ENCODE measurements at places on chromosomes 5 and 9.

DNA sequence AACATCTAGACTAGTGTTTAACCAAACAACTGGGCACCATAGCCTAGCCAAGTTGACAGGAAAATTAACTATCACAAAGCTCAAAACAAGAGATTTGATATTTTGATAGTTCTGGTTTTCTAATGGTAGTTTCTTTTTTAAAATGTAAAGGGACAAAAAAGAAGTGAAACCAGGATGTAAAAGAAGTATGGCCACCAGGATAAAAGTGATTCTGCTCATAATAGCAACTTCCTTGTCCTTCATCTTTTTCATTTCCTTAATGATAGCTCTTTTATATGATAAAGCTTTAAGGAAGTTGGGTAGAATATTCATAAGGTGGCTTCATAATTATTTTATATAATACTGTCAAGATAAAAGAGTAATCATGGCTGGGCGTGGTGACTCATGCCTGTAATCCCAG is 139.1 kb downstream of the BASP1 start:
- DNase-seq = no peak

GRCh38 chr5:149808264-149808982 is 78.3 kb downstream of the PPARGC1B start:
- DNase-seq = no peak

GRCh38 chr5:151092762-151093161 is 11.9 kb upstream of the TNIP1 start:
- peak; percentile 89 for DNase-seq

DNA sequence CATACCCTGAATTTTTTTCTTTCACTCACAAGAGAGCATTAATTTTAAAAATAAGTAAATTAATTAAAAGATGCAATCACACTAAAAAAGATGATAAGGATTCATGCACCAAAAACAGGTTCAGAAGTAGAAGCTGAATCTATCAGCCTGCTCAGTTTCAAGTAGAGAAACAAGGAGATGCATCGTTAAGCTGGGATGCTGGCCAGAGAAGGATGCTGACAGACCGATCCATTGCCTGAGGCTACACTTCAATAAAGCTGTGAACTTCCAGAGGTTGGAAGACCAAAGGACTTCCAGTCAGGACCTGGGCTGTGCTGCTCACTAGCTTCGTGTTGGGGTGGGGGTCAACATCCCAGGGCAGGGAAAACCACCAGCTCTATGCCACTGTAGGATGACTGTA is 457.7 kb downstream of the EFNA5 start:
- DNase-seq = peak; percentile 12

All from EL (cell line).